OCI-LY7 (cell line): ENCODE measurements at places on chromosomes 2 and 18.
A peak's percentile ranks its signal among the peaks of the same experiment; 100 is the strongest.

DNA sequence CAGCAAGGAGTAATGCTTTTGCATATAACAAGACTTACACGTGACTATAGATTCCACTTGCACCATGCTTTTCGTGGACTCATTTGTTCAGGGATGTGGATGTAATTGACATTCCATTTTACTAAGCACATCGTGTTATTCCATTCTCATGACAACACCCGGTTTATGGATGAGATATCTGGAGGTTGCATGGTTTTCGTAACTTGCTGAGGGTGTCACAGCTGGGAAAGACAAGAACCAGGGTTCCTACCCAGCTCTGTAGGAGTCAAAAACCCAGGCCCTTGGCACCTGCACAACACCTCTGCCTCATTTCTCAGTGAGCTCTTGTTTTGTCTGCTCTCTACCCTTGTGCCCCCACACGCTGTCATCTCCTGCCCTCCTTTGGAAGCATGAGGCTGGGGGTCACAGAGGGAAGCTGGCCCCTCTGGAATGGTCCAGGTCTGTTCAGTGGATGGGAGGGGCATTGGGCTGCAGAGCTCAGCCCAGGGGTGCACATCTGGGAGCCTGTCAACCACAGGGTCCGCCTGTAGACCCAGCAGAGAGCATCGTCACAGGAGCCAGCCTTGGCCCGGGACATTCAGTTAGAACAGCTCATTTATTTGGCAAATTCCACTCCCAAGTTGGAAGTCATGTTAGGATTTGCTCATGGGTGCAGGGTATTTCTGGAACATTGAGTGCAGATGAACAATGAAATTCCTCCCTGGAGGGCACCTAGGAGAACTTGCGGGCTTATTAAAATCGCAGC lies 120.1 kb upstream of the TWIST2 start:
- no peak for DNase-seq

DNA sequence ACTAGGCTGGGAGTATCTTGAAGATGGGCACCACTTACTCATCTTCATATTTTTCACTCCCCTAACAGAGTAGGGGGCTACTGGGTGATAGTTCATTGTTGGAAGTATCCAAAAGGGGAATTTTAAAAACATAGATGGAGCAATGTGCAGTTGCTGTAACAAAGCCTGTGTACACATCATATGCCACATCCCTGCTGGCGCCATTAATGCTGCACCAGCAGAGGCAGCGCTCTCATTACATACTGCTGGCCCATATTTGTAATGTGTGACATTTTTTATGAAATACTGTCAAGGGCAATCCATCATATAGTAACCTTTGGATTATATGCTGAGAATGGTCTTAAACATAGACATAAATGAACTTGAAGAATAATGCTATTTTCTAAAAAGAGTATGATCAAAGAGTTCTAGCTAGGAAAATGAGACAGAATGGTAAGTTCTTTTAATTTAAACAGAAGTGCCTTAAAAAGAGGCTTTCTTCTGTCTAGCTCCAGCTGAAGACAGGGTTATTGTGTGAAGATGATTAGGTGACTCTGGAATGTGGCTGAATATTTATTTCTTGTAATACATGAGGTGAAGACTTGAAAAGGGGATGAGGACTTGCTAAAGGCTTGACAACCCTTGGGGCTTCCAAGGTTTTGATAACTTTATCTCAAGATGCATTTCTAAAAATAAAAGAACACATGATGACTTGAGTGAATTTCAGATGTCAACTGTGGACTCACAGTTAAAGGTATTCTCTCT lies 2.4 kb upstream of the TMEM178A start:
- no peak for DNase-seq

- DNase-seq: no peak
Measured at GRCh38 chr18:56550121-56550520, 88.3 kb downstream of the TXNL1 start.

- no peak for DNase-seq
Measured at GRCh38 chr2:30272761-30273573, 41.6 kb downstream of the LBH start.

GRCh38 chr18:34880403-34880802 lies 160.8 kb upstream of the MAPRE2 start:
- no peak for DNase-seq

DNA sequence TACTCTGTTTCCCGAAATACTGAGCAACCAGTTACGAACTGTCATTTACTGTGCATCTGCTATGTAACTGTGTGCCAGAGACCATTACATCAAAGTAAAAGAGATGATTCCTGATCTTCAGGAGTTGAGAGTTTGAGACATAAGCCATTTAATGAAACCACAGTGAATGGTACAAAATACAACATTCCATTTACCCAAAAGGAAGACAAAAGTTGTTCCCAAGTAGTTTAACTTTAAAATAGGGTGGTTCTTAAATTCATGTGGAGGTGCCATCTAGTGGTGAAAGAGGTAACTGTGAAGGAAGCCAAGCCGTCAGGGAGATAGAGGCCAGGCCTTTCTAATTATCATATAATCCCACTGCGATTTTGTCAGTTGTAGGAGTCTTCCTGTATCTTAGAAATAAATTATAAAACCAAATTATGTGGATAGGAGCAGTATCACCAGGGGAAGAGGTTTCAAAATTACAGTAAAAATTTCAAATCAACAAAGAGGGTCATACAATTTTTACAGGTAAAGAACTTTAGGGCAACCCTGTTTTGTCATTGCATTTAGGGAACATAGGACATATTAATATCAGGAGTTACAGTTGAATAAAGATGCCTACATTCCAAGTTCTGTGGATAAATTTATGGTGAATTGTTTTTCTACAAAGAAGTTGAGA lies 67.7 kb downstream of the EPAS1 start:
- DNase-seq: peak; percentile 56

GRCh38 chr2:26471766-26472706 lies 5.9 kb downstream of the OTOF start:
- no peak for DNase-seq

- DNase-seq: no peak
Measured at GRCh38 chr18:77559274-77559910, 309.7 kb downstream of the GALR1 start.

GRCh38 chr2:60262178-60262577 lies 291.3 kb downstream of the BCL11A start:
- no peak for DNase-seq

- DNase-seq: peak; percentile 77
Measured at GRCh38 chr2:55175254-55176093, 56.6 kb downstream of the CLHC1 start.

GRCh38 chr2:5592916-5593315 lies 99.3 kb upstream of the SOX11 start:
- DNase-seq: no peak

- DNase-seq: no peak
Measured at GRCh38 chr18:58662118-58662517, 9.1 kb upstream of the MALT1 start.

DNA sequence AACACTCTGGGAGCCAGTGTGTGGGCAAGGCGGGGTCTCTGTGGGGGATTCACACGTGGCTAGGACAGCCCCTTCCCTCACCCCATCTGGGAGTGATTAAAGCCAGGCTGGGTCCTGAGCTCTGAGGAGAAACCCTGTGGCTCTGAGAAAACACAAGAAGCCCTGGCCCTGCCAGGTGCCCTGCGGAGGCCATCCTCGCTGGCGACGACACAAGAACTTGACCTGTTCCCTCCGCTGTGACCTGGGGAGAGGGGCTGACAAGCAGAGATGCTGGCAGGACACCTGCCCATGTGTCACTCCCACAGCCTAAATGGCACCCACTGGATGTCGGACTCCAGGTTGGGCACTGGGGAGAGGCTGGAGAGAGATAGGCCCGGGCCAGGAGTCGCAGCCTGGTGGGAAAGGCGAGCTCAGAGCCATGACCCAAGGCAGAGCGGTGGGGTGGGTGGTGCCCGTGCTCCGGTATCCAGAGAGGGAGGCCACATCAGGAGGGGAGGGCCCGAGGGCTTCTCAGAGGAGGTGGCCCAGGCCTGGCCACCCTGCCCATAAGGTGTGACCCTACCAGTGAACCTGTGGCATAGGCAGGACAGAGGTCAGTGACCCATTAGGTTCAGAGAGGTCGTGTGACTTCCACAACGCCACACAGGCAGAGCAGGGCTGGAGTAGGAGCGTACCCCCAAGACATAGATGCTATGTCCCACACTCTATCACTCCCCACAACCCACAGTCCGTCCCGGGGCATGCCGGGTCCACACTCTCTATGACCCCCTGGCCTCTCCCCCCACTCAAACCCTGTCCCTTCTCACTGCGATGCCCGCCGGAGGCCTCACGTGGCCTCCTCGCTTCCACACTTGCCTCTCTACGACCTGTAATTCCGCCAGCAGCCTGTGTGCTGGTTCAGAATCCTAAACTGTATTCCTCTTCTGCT lies 59.4 kb upstream of the HPCAL1 start:
- no peak for DNase-seq

DNA sequence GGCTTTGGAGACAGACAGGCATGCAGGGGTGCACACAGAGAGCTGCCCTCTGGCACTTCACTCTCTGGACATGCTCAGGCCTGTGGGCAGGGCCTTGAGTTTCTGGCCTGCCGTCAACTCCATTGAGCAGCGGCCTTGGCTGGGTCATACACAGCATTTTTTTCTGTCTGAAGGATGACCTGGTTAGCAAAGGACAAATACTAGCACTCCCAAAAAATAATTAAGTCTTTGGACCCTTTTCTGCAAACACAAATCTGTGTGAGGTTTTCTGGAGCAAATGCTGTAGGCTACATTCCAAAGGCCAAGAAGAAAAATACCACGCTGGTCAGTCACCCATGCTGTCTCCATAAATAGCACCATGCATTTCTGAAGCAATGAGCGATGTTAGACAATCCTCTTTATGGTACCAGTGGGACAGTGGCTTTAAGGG lies 124.7 kb upstream of the CTAGE1 start:
- DNase-seq: no peak

- no peak for DNase-seq
Measured at GRCh38 chr2:74735564-74735963, 81.5 kb downstream of the SEMA4F start.

DNA sequence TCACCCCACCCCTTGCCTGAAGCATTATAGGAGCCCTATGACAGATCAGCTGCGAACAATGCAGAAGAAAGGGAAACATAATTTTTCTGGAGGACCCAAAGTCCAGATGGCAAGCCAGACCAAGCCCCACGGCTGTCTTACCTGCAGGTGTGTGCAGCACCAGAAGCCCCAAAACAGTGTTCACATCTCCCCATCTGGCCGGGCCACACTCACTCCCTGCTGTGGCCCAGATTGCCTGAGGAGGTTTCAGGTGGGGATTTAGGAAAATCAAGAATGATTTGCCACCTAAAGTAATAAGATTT lies 11.7 kb upstream of the STK17B start:
- peak; percentile 73 for DNase-seq

GRCh38 chr18:46343931-46344372 lies 239.8 kb downstream of the HAUS1 start:
- peak; percentile 79 for DNase-seq

- DNase-seq: peak; percentile 60
Measured at GRCh38 chr2:15159751-15160177, 401.4 kb downstream of the NBAS start.

GRCh38 chr18:10398571-10398970 lies 55.9 kb upstream of the APCDD1 start:
- DNase-seq: no peak

- DNase-seq: no peak
Measured at GRCh38 chr2:137943678-137944347, 20.5 kb upstream of the HNMT start.

DNA sequence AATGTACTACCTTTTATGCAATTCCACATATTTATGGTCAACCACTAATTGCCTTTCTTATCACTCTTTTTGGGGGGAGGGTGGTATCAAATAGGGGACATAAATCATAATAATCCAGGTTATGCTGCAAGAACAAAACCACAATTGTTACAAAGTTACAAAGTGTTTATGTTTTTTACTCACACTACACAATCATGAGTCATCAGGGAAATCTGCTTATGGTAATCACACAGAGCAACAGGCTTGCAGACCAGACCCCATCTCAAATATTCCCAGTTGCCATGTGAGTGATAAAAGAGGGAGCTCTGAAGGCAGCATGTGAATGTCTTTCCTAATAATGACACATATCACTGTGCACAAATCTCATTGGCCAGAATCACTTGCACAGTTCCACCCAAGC lies 304.7 kb upstream of the TMEFF2 start:
- no peak for DNase-seq

DNA sequence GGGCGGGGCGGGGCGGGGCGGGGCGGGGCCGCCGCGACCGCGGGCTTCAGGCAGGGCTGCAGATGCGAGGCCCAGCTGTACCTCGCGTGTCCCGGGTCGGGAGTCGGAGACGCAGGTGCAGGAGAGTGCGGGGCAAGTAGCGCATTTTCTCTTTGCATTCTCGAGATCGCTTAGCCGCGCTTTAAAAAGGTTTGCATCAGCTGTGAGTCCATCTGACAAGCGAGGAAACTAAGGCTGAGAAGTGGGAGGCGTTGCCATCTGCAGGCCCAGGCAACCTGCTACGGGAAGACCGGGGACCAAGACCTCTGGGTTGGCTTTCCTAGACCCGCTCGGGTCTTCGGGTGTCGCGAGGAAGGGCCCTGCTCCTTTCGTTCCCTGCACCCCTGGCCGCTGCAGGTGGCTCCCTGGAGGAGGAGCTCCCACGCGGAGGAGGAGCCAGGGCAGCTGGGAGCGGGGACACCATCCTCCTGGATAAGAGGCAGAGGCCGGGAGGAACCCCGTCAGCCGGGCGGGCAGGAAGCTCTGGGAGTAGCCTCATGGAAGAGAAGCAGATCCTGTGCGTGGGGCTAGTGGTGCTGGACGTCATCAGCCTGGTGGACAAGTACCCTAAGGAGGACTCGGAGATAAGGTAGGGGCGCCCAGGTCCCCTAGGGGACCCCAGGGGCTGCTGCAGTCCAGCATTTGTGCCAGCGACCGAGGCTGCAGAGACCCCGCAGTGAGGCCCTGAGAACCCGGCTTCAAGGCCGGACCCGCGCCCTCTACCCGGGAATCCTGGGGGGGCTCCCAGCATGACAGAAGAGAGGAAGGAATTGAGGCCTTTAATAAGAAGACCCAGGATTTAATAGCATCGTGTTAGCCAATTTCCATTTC lies at the start of gene KHK:
Gene KHK, plus strand, starts transcription at position 49 of the 870 bp plus-strand sequence. Its CDS starts 488 bp downstream, at position 537.
- DNase-seq: no peak

DNA sequence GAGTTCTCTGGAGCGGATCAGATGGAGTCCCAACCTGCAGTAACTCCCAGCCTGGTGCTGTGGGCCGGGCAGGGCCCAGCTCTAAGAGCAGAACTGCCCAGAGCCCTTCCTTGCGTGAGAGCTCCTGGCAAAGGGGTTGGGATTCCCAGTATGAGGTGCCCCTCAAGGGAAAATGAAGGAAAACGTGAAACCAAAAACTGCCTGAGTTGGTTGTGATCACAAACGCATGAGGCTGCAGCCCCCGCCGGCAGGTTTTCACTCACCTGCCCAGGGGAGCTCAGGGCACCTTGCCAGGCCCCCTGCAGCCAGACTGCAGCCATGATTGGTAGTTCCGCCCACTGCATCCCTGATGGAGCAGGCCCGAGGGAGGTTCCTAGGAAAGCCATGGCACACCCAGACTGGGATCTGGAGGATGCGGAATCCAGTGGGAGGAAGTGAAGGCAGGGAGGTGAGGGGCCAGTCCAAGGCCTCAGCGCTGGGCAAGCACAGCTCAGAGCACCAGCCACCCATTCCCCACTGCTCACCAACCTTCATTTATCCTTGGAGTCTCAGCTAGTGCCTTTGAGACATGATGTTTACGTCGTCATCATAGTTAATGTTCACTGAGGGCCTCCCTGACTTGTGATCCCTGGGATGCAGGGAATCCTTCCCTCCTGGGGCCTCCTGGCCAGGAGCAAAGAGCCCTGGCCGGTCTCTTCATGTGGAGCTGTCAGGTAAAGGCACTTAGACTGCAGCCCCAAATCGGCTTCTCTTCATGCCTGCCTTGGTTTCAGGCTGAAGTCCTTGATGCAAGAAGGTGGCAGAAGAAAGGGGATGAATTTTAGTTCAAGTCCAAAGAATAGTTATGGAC lies 103.2 kb downstream of the INHBB start:
- no peak for DNase-seq

- DNase-seq: no peak
Measured at GRCh38 chr2:158904627-158905177, 63.7 kb upstream of the TANC1 start.
